ENCODE measurements at places on chromosomes 3 and 15.

GRCh38 chr15:65819563-65819960 lies 27.5 kb upstream of the DENND4A start:
- no peak for DNase-seq

DNA sequence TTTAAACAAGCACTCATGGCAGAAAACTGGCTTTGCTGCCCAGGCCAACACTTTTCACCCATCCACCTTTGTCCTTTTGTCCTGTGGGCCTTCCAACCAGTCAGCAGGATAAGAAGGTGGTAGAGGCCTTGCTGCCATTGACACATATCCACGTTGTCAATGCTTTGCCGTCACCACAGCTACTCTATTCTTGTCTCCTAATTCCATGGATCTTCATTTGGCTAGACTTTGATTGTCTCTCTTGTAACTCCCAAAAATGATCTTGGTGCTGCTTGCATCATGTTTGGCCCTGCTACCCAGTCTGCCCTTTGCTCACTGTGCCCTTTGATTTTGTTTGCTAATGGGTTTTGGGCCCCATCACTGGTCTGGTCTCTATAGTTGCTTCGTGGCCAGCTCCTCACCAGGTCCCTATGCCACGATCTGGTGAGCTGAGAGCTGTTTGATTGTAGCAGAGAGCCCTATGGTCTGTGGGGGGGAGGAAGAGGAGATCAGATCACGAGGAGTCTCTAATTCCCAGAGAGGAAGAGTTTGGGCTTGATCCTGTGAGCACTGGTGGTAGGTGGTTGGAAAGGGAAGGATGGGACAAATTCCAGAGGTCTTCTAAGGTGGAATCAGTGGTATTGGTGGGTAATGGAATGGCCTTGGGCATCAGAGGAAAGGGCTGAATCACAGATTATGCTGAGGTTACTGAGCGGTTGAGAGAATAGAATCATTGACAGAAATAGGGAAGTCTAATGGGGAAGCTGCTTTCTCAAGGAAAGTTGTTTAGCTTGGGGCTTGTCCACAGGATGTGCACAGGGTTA lies 40.3 kb downstream of the ABHD2 start:
- no peak for DNase-seq

- no peak for DNase-seq
Observed at GRCh38 chr3:128606094-128606493, 44.5 kb downstream of the RPN1 start.

DNA sequence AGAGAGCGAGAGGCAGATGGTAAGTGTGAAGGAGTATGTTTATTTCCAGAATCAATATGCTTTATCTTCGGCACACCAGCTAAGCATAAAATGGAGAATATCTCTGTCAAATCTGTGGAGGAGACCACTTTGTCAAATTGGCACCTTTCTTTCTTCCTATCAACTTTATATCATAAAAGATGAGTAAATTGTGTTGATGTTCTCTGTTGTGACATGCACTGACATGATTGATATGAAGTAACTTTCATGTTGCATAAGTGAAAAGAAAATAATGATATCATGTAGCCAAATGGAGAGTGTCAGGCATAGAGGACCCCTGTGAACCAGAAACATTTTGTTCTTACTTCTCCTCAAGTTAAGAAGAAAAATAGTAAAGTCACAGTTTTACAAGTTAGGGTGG lies 753.8 kb downstream of the ZNF385D start:
- no peak for DNase-seq

GRCh38 chr3:99960941-99961340 lies 143.3 kb downstream of the CMSS1 start:
- DNase-seq = peak; percentile 45

- peak; percentile 13 for DNase-seq
Observed at GRCh38 chr15:35123743-35124142, 38.6 kb upstream of the NANOGP8 start.
